ENCODE measurements at places on chromosomes 1 and 21.

- DNase-seq, result no peak
These were observed 38.5 kb downstream of the IGFN1 start for GRCh38 chr1:201229095-201229494.

DNA sequence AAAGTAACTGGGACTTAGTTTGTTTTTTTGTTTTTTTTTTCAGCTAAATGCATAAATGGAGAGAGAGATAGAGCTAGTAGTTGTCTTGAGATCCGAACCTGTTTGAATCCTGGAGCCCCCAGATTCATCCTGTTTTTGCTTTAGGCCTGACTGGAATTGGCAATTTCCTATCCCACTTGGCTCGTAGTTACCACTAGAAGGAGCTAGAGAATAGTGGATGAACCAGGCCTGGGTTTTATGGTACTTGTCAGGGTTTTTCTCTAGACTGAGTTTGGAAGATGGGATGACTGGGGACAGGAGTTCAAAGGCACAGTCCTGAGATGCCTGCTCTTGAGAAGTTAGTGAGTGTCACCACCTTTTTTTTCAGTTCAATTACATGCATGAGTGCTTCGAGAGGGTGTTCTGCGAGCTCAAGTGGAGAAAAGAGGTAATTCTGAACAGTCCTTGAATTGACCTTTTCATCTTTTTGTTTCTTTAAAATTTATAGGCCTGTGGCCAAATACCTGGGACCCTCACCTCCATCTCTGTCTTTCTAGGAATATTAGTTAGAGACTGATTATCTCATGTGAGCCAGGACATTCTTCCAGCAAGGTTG lies 23.4 kb downstream of the CELF3 start:
- DNase-seq, result no peak

DNA sequence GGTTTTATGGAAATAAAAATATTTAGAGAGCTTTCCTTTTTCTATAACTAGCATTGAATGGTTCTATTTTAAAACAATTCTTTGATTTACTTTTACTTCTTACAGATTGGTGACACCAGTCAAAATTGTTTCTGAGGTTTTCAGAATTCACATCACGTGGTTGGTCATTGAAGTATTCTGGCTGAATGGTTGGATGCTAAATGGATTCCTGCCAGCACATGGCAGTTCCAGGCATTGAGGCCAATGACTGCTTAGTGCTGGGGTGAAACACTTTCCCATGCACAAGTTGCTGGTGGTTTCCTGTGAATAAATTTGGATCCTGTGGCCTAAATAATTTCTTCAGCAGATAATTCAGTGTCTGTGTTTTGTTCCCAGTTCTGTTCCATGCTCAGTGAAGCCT lies 20.6 kb downstream of the NCAM2 start:
- no peak for DNase-seq

GRCh38 chr1:6948416-6948815 lies 163.2 kb downstream of the CAMTA1 start:
- no peak for DNase-seq

GRCh38 chr1:230549625-230550024 lies 92.7 kb upstream of the COG2 start:
- no peak for DNase-seq

- no peak for DNase-seq
These were observed 45.6 kb upstream of the COA6 start for GRCh38 chr1:234327577-234328164.

DNA sequence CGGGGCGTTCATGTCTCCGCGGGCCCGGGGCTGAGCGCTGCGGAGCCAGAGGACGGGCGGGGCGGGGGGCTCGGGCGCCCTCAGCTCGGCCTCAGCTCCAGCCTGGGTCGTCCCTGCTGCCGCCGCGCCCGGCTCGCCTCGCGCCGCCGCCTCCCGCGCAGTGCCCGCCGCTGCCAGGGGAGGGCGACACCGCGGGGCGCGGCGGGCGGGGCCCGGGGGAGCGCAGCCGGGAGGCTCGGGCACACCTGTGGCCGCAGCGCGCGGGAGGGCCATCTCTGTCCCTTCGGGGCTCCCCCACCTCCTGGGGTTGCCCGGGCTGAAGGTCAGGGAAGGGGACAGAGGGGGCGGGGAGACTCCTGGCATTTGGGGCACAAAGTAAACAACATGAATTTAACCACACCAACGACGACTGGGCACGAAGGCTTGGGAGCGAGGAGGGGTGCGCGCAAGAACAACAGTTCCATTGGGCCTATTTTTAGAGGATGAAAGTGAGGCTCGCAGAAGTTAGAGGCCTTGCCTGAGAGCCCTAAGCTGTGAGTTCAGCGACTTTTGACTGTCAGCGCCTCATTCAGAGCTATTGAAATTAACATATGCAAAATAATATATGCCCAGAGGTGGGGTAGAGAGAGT lies at the start of gene FAM131C:
Gene FAM131C, minus strand, starts transcription at position 162 of the 630 bp plus-strand sequence. CDS start 209 bp downstream, outside the sequence.
- DNase-seq, result peak; percentile 48

GRCh38 chr1:20530901-20531300 lies 21.5 kb upstream of the FAM43B start:
- DNase-seq, result no peak

- DNase-seq, result peak; percentile 21
These were observed 784 bp upstream of the KCND3 start for GRCh38 chr1:111990026-111990877.

GRCh38 chr1:23930861-23931490 lies 17.8 kb upstream of the CNR2 start:
- no peak for DNase-seq

GRCh38 chr1:111754984-111755330 lies 744 bp upstream of the DDX20 start:
- no peak for DNase-seq

All from left colon (tissue), 2 donors.